ENCODE measurements at places on chromosomes 12 and 14.

GRCh38 chr14:70186900-70187451 lies 1.8 kb downstream of the SLC8A3 start:
- no peak for DNase-seq

- no peak for DNase-seq
Measured at GRCh38 chr14:68018598-68018997, 199.0 kb downstream of the RAD51B start.

DNA sequence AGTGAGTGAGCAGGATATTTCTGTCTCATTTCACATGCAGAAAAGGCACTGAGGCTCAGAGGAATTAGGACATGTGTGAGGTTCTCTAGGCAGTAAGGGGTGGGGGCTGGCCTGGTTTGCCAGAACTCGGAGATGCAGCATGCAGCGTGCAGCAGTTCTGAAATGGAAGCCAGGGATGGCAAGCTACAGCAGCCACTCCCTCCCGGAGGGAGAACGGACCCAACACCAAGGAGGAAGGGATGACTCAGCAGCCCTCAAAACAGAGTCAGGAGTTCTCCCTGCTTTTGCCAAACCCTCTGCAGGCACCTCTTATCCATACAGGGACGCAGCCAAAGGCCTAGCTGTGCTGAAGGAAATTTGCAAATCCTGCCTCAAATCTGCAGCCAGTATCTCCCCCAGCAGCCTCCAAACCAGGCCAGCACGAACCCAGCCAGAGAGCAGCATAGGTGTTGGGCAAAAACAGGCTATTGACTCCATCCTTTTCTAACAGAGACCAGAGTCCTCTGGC lies 10.3 kb upstream of the SERPINA3 start:
- no peak for DNase-seq

DNA sequence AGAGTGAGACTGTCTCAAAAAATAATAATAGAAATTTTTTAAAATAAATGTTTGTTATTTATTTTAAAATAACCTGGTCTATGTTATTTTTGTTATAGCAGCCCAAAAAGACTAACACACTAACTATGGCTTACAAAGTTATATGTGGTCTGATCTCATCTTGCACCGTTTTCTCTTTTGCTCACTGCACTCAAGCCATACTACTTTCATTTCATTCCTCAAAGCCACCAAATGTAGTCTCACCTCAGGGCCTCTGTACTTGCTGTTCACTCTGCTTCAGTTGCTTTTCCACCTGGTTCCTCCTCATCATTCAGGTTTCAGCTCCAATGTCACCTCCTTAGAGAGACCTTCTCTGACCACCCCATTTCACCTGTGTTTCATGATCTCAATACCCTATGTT lies 55.2 kb upstream of the MDM1 start:
- DNase-seq, result no peak

GRCh38 chr14:71621980-71622605 lies 310.1 kb upstream of the RGS6 start:
- DNase-seq, result no peak

GRCh38 chr14:68849416-68849815 lies 56.5 kb upstream of the ZFP36L1 start:
- DNase-seq, result no peak

Data from NCI-H345 (cell line).